Large intestine (tissue), 12 donors: ENCODE measurements at places on chromosomes 13 and 19. TPM values are rescaled to one million over a fixed set of nuclear protein-coding genes. Genes with fewer than 3 reads are reported as not detected.

- no peak for DNase-seq
Observed at GRCh38 chr13:99845161-99845874, 126.2 kb downstream of the ZIC5 start.

The COX7A1 gene
- 11.5 TPM for polyA plus RNA-seq

- DNase-seq, result no peak
Observed at GRCh38 chr19:29559743-29560142, 33.9 kb downstream of the VSTM2B start.

GRCh38 chr19:3760871-3761361, 576 bp downstream of the APBA3 start:
- no peak for DNase-seq

DNA sequence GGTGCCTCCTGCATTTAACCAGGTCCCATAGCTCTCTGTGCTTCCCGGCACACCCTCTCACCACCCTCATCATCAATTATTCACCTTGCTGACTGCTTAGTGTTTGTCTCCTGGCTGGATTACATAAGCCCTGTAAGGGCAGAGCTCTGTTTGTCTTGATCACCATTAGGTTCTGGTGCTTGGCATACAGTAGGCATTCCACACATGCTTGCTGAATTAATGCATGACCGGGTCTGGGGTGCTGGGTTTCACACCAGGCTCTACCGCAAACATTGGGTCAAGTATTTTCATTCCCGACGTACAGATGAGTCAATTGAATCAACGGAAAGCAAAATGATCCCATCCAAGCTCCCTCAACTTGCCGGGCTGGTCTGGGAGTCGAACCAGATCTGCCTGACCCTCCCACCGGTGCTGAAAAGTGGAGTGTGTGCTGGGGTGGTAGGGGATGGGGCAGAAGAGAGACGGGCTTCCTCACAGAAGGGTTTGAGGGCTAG, 28.5 kb downstream of the VAV1 start:
- no peak for DNase-seq
